ENCODE measurements at places on chromosomes 11 and 22.

DNA sequence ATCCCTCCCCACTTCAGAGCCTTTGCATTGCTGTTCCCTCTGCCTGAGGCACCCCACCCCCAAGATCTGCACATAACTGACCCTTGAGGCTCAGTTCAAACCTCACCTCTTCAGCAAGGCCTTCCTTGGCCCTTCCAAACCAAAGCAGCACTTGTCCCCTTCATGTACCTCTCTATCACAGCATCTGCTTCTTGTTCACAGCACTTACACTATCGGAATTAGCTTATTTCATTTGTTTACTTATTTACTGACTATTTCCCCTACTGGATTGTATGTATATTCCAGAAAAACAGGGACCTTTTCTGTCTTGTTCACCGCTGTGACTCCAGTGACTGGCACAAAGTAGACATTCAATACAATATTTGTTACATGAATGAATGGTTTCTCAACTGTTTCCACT, 38.0 kb downstream of the HORMAD2 start:
- DNase-seq = no peak

DNA sequence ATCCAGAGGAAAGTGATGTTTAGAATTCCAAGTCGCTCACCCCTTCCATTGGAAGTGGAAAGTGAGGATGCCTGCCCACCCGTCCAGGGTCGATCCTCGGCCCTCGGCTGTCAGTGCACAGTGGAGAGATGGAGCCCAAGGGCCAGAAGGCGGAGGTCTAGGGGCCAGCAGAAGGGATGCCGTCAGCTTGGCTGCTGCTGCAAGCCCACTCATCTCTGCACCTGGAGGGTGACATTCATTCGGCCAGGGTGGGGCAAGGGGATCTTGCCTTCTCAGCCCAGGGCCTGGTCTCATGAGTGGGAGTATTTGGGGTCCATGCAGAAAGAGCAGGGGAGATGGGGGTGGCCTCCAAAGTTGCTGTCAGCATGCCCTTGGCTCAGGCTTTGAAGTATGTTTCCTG, 30.7 kb downstream of the LINC01488 start:
- DNase-seq = no peak

- no peak for DNase-seq
Observed at GRCh38 chr22:16962501-16962900, 45.5 kb downstream of the GAB4 start.

- DNase-seq = no peak
Observed at GRCh38 chr11:107705027-107705426, 6.8 kb downstream of the SLN start.

GRCh38 chr11:72058416-72059034, 21.8 kb downstream of the NUMA1 start:
- peak; percentile 75 for DNase-seq

- no peak for DNase-seq
Observed at GRCh38 chr11:2449548-2450320, 4.9 kb downstream of the KCNQ1 start.

DNA sequence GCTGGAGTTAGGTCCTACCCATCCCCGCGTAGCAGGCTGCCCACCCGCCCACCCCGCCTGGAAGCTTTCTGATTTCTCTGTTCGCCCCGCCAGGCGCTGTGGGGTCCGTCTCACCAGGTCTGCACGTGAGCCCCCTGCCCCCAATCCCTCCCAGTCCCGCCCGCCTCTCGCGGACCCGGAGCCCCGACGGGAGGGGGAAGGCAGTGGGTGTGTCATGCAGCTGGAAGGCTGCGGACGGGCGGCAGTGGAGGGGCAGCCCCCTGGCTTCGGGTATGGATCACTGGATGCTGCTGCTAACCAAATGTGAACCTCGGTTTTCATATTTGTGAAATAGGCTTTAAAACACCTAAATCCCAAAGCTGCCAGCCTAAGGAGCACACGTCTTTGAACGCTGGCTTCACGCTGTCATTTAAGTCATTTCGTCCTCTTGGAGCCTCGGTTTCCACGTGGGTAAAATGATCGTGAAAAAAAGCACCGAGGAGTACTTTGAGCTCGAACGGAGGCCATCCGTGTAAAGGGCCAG, 568 bp upstream of the BIK start:
- DNase-seq = no peak

- no peak for DNase-seq
Observed at GRCh38 chr11:108558222-108558621, 35.3 kb downstream of the EXPH5 start.

DNA sequence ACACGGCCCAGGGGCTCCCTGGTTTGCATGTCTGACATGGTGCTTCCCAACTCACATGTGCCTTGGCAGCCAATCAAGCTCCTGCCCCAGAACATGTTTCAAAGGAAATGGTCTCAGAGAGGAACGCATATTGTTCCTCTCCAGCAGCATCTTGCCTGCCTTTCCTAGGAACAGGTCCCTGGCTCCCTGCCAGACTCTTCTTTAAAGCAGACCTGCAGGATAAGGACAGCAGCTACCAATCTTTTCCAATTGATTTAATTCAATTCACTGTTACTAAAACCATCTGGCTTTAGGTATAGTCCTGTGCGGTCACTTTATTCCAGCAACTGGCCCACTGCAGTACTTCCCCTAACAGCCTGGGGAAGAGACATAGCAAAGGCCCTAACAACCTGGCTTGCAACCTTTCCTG, 79.9 kb downstream of the AMBRA1 start:
- DNase-seq = peak; percentile 14

- DNase-seq = peak; percentile 90
Observed at GRCh38 chr11:71080239-71081097, 171.9 kb downstream of the SHANK2 start.

GRCh38 chr11:14273895-14274294, 85.1 kb downstream of the RRAS2 start:
- DNase-seq = no peak

DNA sequence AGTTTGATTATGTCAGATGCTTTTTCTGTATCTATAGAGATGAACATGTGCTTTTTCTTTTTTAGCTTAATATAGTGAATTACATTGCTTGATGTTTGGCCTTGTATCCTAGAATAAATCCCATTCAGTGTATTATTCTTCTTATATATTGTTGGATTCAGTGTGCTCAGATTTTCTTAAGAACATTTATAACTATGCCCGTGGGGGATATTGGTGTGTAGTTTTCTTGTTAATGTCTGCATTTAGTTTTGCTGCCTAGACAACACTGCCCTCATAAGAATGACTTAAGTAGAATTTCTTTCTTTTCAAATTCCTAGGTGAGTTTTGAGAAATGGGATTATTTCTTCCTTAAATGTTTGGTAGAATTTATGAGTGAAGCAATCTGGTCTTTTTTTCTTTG, 98.5 kb downstream of the TMEM135 start:
- no peak for DNase-seq

- DNase-seq = no peak
Observed at GRCh38 chr22:20027966-20028854, 7.3 kb downstream of the TANGO2 start.

DNA sequence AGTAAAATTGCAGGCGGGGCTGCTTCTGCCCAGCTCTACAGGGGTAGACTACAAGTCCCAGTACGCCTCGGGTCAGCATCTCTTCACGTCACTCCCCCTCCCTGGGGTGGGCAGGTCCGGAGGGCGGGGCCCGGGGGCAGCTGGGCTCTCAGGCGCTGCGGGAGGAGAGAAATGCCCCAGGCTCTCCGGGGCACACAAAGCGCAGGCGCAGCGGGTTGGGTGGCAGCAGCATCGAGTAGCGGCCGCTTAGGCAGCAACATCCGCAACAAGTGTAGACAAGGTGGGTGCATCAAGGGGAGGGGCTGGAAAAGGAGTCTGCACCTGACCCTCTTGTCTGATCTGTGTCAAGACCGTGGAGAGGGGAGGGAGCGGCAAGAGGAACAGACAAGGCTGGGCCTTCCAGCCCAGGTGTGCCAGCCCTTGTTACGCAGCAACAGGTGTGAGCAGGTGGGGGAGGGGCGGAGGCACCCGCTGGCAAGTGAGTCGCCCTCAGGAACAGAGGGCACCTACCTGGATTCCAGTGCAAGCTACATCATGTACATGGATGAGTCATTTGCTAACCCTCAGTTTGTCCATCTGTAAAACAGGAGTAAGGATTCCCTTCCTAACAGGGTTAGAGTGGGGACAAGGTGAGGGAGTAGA, 1.2 kb downstream of the PLEKHB1 start:
- peak; percentile 97 for DNase-seq

DNA sequence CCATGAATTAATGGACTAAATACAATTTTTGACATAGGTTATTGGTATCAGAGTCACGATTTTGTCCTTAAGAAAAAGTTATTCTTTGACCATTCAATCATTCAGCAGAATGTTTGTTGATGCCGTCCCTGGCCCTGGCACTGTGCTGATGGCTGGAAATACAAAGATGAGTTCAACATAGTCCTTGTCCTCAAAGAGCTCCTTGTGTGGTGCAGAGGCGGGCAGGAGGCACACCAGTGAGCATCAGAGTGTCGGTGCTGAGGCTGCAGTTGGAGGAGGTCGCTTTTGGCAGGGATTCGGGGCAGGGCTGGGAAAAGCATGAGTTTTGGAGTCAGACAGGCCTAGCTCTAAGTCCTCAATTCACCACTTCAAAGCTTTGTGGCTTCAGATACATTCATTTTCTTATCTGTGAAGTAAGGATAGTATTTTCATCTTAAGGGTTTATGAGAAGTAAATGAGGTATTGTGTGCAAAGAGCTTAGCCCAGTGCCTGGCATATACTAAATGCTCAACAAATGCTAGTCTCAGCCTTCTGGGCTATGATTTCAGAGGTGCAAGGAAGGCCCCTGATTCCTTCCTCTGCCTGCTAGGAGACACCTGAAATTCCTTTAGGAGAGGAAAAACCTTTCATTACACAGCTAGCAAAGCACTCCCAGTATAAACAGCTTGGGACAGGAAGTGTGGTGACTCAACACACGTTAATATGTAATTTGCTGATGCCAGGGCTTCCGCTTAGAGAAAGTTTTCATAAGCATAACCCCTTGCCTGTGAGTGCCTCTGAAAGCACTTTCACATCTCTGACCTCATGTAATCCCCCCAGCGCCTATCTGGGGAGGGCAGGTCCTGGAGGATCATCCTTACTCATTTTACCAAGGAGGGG, 113.8 kb downstream of the NECTIN1 start:
- no peak for DNase-seq

DNA sequence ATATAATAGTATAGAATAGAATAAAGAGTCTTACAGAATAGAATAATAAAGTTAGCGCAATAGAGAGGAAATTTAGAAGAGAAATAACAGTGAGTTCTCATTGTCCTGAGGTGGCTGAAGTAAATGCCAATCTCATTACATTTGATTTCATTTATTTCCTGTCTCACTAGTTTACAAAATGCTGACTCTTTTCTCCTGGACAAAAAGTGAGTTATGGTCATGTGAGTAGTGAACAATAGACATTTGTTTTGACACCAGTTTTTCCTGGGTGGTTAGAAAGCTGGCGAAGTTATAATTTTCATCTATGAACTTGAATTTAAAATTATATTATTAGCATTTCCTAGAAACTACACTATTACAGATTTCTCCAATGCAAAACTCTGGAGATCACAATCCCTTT, 143.7 kb downstream of the TYR start:
- DNase-seq = no peak

GRCh38 chr11:130165601-130166456, 6.2 kb downstream of the ST14 start:
- DNase-seq = no peak

DNA sequence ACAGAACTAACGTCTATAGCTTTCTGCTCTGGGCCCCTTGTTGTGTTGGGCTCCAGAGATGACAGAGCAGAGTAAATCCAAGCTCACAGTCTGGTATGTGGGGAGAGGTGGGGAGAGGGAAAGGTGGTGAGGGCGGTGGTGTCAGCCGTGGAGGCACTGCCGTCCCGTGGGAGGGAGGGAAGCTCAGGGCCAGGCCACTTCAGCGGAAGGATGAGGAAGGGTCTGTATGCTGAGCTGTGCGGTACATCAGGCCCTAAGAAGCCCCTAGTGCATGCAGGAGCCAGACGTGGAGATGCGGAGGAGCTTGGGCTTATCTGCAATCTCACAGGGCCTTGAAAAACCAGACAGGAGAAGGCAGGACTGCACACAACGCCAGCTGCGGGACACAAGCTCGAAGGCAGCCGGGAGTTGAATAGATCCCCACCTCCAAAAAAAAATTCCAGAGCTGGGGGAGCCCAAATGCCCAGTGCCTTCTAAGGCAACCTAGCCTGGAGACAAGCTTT, 1.5 kb downstream of the KRTAP5-5 start:
- no peak for DNase-seq

GRCh38 chr22:24894220-24894975, 52.1 kb downstream of the LHFPL7 start:
- DNase-seq = peak; percentile 85

DNA sequence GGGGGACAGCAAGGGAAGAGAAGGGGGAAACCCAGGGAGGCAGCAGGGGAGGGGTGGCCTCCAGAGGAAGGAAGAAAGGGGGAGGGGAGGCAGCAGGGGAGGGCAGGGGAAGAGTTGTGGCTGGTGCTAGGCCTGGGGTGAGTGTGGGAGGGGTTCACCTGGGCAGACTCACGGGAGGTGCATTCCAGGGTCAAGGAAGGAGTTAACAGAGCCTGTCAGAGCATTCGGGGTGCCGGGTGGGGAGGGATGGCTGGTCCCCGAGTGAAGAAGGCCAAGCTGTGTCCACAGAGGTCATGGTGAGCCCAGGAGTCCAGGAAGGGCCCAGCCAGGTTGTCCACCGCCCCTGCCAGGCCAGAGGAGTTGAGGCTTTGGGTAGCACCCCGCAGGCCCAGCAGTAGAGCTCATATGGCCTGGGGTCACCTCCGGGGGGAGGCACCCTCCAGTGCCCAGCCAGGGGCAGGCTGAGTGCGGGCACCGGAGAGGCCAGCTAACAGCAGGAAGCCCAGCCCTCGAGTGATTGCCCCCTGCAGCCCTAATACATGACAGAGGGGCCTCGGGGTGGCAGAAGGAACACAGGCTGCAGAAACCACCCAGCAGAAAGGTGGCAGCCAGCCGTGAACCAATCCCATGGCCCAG, 31.1 kb upstream of the PPARA start:
- no peak for DNase-seq

DNA sequence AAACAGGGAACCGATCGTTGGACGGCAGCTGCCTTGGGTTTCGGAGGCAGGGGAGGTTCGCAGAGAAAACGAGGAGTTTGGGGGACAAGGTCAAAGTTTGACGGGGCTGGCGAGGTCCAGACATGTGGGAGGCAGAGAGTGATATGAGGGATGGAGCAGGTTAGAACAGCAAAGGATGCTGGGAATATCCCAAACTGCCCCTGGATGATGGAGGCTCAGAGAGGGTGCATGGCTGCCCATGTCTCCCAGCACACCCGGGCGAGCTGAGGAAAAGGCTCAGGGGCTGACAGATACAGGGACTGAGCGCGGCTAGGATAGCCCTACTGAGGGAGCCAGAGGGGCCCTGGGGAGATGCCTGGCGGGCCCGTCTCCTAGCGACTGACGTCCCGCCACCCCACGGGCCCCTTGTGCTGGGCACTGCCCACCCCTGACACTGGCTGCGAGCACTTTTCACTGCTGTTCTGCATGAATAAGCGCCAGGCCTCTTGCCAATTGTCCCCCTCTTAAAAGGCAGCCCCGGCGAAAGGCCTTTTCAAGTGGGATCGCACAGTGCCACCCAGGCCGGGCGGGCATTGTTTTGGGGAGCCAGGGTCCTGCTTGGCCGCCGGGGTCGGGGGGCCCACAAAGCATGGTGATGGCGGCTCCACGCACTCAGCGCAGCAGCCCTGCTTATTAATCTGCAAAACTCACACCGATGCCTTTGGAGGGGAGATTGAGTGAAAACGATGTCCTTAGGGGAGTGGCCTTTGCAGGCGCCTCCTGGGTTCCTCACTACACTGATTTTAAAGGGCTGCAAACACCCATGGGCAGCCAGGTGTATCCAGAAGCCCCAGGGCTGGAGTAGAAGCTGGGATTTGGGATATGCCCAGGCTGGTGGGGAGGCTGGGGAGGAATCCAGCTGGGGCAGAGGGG, 90.0 kb upstream of the LINC01488 start:
- no peak for DNase-seq
